ENCODE measurements at places on chromosomes 5 and 9. TPM values are rescaled to one million over a fixed set of nuclear protein-coding genes. Genes with fewer than 3 reads are reported as not detected.

CAMK2A gene
- total RNA-seq: 0.15 TPM

GRCh38 chr5:102902135-102902448 lies 147.0 kb downstream of the PAM start:
- no peak for DNase-seq

DNA sequence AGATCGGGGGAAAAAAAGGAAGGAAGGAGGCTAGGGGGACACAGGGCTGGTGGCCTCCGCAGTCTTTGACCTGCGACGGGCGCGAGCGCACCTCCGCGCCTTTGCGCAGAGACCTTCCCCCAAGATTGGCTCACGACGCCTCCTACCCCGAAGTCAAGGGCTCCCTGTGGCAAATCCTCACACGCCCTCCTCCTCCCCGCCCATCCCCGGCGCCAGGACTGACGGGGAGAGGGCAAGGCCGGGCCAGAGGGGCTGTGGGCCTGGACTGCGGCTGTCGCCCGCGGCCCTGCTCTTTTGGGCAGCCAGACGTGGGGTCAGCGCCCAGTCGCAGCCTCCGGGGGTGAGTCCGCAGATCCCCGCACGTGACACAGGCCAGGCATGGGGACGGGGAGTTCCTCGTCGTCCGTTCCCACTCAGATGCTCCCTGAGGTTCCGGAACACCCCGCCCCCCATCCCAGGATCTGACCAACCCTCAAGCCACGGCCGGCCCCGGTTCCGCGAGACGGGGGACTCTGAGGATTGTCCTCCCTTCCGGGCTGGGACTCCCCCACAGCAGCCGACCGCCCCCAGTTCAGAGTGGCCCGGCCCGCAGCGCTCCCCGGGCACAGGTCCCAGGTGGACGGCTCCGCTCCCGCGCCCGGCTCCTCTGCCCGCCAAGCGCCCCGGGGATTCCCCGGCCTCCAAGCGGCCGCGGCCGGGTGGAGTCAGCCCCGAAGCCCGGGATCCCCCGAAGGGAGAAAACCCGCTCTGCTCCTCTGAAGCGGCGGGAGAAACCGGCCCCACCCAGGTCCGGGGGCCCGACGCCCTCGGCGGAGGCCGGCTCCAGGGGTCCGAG lies 543 bp upstream of the ANKRD33B start:
- peak; percentile 59 for DNase-seq

MELK gene
- total RNA-seq: 0.39 TPM

GRCh38 chr5:119896826-119897536 lies 267.6 kb downstream of the FAM170A start:
- DNase-seq: no peak

DNA sequence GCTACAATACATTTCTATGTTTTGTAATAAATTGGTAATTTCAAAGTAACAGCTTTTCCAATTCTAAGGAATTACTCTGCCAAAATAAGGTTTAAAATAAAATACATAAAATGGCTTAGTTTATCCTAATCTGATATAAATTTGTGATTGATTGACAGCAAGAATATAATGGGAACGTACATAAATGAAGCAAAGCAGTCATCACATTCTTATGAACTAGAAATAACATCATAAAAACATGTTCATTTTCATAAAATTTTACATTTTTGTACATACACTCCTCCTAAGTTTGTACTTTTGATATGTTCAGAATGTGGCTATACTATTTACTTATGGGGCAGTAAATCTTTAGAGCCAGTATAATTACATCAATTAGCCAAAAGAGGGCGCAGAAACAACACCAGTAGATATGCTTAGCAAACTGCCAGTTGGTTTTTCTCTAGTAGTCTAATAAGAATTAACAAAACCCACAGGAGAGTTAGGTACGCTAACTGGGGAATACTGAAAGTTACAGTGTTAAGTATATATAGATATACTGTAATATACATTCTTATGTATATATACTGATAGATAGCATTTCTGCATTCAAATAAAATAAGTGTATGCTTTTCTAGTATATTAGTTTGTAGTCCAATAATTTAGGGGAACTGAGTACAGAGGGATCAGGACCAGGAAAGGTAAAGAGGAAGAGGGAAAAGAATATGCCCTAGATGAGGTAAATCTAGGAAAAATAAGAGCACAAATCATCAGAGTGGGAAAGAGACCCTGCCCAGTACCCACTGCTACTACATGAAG lies 76.8 kb downstream of the ZDHHC21 start:
- no peak for DNase-seq

LHX2 gene
- total RNA-seq: 0.26 TPM

SLC22A4 gene
- 4.6 TPM for total RNA-seq

SEMA6A gene
- 28.5 TPM for total RNA-seq

LRRC19 gene
- total RNA-seq: not detected

DNA sequence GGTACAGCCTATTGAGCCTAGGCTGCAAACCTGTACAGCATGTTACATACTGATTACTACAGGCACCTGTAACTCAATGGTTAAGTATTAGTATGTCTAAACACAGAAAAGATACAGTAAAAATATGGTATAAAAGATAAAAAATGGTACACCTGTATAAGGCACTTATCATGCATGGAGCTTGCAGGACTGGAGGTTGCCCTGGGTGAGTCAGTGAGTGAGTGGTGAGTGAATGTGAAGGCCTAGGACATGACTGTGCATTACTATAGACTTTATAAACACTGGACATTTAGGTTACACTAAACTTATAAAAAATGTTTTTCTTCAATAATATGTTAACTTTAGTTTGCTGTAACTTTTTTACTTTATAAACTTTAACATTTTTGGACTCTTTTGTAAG lies 171.3 kb downstream of the SLC28A3 start:
- DNase-seq: no peak

GRCh38 chr5:172102913-172103626 lies 85.0 kb downstream of the STK10 start:
- DNase-seq: peak; percentile 84

GRCh38 chr9:76537150-76537646 lies 78.2 kb downstream of the GCNT1 start:
- DNase-seq: no peak

DNA sequence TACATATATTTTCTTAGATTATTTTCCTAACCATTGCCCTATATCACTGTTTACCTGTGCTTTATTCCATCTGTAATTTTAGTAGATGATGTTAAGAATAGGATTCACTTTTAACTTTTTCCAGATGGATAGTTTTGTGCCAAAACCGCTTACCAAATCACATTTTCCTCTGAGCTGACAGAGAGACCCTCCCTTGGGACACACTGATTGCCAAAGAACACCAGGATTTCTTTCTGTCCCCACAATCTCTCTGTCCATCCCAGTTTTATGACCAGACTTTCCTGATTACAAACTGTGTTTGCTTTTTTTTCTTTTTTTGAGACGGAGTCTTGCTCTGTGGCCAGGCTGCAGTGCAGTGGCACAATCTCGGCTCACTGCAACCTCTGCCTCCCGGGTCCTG lies 81.3 kb upstream of the SPATA31C2 start:
- DNase-seq: no peak

GRCh38 chr9:92385001-92385400 lies 19.4 kb downstream of the OGN start:
- DNase-seq: no peak

- DNase-seq: no peak
These were observed 96.1 kb upstream of the SAP30L start for GRCh38 chr5:154349626-154350264.

TMEM232 gene
- 2.5 TPM for total RNA-seq
